Endodermal cell (in vitro differentiated cells): ENCODE measurements at places on chromosomes 4 and X.

DNA sequence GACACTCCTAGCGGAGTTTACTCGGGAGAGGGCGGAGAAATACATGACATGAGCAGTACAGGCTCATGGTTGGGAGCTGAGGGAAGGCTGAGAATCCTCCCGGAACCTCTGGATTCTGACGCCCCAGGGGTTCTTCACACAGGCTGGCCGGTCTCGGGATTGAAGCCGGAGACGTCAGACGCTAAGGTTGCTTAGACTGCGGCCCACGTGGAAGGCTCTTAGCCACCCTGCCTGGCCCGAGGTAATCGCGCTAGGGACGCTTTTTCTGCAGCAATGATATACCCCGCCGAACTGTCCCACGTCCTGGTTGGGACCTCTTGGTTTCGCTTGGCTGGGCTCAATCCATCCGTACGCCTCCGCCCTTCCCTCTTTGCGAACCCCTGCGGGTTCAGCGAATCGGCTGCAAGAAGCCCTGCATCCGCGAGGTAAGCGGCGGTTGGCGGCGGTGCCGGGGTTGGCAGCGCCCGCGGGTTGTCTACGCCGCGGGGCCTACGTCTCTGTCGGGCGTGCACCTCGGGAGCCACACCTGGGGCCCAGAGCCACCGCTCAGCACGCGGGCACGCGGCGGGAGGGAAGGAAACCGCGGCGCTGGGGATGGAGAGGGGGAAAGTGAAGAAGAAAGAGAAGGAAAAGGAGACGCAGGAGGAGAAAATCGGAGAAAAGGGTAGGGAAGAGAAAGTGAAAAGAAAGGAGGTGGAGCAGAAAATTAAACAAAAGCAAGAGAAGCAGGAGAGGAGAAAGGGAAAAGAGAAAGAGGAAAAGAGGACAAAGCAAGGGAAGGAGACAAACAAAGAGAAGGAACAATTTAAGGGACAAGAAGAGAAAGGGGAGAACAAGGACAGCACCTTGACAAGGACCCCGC lies at the start of gene ARL9:
ARL9 (plus strand) TSS at position 523 of the 862 bp plus-strand sequence; CDS start at position 595, 72 bp downstream.
- peak; percentile 93 for DNase-seq

DNA sequence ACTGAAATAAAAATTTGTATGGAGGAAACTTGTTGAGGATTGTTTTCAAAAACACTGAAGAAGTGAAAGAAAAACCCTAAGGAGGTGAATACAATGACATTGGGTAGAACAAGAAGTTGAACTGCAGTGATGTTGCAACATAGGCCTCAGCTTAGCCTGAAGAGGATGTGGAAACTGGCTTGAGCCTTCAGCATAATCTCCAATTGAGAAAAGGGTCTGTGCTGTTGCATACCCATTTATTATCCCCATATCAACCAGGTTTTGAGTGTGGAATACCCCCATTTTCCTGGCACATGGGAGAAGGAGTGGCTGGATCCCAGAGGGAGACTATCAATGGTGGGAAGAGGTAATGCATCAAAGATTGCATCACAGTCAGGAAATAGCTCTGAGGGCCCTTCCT lies 695.0 kb upstream of the HS3ST1 start:
- DNase-seq = no peak

DNA sequence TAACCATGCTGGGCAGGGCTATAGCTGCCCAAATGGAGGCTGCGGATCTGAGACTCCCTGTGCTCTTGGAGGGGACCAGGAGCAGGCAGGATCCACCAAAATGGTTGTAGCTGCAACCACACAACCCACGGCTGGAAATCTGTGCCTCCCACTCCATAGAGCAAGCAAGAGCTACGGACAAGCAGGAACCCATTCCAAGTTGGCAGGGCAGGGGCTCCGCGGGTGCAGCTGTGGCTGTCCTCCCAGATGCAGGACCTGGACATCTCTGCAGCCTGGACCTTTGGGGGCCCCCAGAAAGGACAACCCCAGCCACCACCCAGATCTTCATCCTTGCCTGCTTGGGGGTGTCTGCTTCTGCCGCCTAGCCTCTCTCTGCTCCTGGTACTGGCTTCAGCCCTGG lies 154.1 kb upstream of the TRAM1L1 start:
- DNase-seq = no peak

GRCh38 chrX:154967603-154968002 lies 54.9 kb downstream of the F8 start:
- no peak for DNase-seq

GRCh38 chr4:141102367-141102766 lies 30.9 kb downstream of the RNF150 start:
- DNase-seq = no peak

GRCh38 chr4:149896432-149896831 lies 80.8 kb upstream of the IQCM start:
- DNase-seq = peak; percentile 62

GRCh38 chr4:73916172-73916925 lies 47.2 kb downstream of the CXCL1 start:
- DNase-seq = no peak

GRCh38 chr4:188400451-188400850 lies 261.2 kb downstream of the TRIML1 start:
- no peak for DNase-seq

DNA sequence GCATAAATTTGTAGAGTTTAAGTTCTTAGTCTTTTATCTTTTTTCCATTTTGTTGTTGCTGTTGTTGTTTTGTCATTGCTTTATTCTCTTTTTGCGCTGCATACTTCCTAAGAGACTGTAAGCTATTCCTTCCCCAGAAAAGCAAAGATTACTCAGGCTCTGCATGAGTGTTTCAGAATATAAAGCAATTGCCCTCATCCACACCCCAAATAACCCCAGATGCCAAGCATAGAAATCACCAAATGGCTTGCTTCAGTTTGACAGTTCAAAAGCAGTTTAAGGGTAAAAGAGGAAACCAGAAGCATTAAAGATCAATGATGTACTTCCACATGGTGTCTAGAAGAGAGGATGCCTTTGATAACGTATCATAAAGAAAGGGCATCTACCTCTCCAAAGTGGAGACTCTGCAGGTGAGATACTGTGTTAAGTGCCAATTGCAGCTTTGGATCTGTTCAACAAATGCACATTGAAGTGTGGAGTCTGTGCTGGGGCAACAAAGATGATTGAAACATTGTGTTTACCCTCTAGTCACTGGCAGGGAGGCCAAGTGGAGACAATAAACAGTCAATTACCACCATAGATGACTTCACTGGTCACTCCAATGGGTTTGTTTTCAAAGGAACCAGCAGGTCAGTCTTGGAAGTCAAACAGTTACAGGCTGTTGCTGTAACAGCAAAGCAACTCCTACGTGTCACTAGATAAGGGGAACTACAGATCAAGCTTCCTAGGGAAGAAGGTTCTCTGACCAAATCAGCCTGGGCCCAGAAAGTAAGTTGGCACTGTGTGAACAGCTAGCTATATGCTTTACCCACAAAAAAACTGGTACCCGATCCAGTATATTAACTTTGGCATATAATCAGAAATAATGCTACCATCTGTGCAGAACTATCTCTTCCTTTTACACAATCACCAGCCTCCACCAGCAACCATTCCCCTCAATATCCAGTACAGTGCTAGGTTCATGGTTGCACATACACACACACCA lies 40.6 kb upstream of the IL21 start:
- DNase-seq = no peak

- DNase-seq = no peak
Measured at GRCh38 chr4:8026453-8026852, 86.8 kb upstream of the AFAP1 start.

GRCh38 chr4:42398171-42398870 lies 1.0 kb downstream of the SHISA3 start:
- peak; percentile 83 for DNase-seq

DNA sequence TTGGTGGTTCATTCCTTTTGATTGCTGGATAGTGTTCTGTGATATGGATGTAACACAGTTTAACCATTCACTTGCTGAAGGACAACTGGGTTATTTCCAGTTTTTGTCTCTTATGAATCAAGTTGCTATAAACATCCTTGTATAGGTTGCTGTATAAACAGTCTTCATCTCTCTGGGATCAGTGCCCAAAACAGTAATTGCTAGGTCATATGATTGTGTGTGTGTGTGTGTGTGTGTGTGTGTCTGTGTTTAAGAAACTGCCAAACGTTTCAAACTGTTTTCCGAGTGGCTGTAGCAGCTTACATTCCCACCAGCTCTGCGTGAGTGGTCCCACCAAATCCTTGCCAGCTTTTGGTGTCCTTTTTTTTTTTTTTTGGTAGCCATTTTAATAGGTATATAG lies 60.4 kb downstream of the F11 start:
- DNase-seq = no peak

DNA sequence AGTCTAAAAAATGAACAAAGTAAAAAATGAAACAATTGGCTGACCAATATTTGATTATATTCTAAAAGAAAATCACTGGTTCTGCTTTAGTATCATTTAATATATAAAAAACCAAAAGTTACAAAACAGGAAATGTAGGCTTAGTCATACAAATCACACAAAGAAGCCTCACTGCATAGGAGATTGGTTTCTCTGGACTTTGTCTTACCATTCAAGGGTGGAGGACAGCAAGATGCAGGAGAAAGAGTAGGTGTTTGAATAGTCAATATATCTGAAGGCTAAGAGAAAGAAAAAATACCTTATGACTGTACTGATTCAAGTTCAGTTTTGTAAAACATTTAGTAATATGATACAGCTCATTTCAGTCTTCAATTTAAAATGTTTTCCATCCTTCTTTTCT lies 28.6 kb upstream of the TAF9B start:
- no peak for DNase-seq

GRCh38 chr4:157282019-157282418 lies 61.5 kb downstream of the GRIA2 start:
- no peak for DNase-seq

- peak; percentile 73 for DNase-seq
Measured at GRCh38 chr4:175109933-175110332, 191.8 kb downstream of the ADAM29 start.

DNA sequence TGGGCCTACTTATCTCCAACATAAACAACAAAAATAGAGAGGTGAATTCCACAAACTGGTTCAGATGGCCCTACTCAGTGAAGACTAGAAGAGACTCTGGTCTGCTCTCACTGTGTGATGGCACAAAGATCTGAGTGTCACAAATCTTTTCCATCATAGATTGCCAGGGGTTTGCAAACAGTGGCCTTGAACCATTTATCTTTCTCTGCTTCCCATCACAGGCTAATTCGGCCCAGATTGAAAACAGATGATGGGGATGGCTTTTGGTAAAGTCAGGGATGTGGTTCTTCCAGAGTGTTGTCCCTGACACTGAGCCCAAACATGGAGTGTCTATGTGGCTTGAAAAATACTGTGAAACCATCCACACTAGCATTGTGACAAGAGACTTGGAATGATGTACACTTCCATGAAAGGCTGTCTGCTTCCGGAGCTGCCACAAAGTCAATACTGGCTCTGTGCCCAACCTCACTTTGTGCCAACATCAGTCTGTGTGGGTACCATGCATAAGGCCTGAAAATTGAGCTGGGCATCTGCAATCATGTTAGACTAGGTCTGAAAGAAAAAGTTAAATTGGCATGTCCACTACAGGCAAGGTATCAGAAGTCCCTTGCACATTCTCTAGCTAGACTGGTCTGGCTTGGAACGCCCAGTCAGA lies 25.2 kb upstream of the PLAC1 start:
- no peak for DNase-seq

DNA sequence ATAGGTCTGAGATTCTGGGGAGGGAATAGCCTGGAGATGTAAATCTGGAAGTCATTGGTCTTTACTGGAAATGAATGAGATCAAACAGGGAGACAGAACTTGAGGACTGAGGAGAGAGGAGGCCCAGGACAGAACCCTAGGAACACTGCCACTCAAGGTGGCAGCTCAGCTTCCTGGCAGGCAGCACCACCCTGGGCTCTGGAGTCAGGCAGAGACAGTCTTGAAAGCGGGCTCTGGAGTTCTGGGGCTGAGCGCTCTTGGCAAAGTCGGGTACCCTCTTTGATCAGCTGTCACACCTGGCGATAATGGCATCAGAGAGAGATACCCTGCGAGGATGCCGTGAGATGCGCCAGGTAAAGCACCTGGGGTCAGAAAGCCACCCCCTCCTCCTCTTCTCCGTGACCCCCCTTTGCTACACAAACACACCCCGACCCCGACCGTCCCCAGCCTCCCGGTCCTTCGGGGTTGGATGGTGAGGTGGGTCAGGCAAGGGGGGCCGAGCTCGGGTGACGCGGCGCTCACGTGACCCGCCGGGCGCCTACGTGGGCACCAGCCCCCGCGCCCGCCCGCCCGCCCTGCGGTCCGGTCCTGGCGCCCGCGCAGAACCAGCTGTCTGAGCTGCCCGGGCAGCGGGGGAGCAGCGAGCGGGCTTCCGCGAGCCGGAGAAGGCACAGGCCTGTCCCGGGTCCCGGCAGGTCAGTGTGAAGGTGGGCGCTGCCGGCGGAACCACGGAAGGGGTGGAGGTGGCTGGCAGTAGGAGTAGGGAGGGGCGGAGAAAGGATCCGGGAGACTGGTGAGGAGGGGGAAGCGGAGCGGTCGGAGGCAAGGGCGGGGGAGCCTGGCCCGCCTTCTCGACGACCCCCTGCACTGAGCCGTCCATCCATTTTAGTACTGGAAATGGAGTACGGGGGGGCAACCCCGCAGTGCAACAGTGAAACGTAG lies at the start of gene TCEAL3:
TCEAL3 (plus strand) TSS at position 600 of the 942 bp plus-strand sequence. CDS start 1,102 bp downstream, outside the sequence.
- DNase-seq = peak; percentile 87

DNA sequence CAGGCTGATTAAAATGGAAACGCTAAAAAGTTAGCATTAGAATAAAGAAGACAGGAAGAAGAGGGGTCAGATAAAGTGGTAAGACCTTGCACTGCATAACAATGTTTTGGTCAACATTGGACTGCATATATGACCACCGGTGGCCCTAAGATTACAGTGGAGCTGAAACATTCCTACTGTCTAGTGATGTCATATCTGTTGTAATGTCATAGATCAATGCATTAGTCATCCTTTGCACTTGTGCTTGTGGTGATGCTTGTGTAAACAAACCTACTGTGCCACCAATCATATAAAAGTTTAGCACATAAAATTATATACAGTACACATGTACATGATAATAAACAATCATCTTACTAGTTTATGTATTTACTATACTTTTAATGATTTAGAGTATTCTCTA lies 73.0 kb downstream of the TMEM165 start:
- DNase-seq = no peak

DNA sequence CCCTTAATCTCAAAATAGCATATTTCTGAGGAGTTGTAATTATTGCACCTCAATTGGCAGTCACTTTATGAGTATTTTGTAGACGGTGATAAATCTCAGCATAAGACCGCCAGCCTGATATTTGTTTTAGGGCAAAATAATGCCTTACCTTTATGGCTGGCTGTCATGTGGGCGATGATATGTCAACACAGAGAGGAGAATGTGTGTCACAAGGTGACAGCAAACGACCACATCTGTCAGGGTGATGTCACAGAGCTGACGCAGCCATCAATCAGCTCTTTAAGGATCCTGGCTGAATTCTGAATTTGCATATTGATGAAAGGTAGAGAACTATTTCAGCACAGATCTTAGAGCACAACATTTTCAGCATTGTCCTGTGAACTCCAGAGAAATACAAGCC lies 209.7 kb downstream of the CEP135 start:
- DNase-seq = no peak

DNA sequence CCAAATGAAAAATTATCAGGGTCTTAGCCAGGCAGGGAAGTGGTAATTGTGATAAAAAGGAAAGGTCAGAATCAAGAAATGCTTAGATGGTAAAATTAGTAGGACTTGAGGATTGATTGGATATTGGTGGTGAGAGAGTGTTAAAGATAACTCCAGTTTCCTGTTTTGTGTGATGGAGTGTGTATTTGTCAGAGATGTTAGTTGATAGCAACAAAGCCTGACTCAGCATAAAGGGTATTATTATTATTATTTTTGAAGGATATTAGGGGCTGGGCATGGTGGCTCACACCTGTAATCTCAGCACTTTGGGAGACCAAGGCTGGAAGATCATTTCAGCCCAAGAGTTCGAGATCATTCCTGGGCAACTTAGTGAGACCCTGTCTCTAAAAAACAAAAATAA lies 23.6 kb upstream of the OGT start:
- DNase-seq = no peak
